A549 treated with Mapracorat at 1 μM for 4 hours (cell line): ENCODE measurements at places on chromosomes 11 and 22. TPM values are rescaled to one million over a fixed set of nuclear protein-coding genes. Genes with fewer than 3 reads are reported as not detected.

Gene MRGPRF
- 0.06 to 0.12 TPM in 2 of 5 replicates, not detected in the others for total RNA-seq

Gene SYT12
- 12.6 to 22.3 TPM (median 19.9 TPM) in 5 replicates for total RNA-seq

Gene OR4A15
- total RNA-seq = not detected in 5 replicates

Gene CABP2
- not detected in 5 replicates for total RNA-seq

Gene MRGPRE
- total RNA-seq = not detected in 5 replicates

Gene DNAJC4
- total RNA-seq = 17.3 to 22.9 TPM (median 19.6 TPM) in 5 replicates

Gene FADS2
- total RNA-seq = 327 to 428 TPM (median 371 TPM) in 5 replicates

Gene OR52H1
- not detected in 5 replicates for total RNA-seq

Gene KCNK7
- 0.28 to 1.5 TPM (median 0.86 TPM) in 5 replicates for total RNA-seq

Gene ACCS
- 12.8 to 19.0 TPM (median 17.6 TPM) in 5 replicates for total RNA-seq

Gene MFRP
- total RNA-seq = not detected in 5 replicates

Gene PRR33
- not detected in 5 replicates for total RNA-seq

Gene PLAAT2
- 0.34 to 1.5 TPM (median 0.46 TPM) in 5 replicates for total RNA-seq

Gene ART1
- total RNA-seq = not detected in 5 replicates

Gene RASL10A
- total RNA-seq = 0.34 to 0.87 TPM (median 0.54 TPM) in 4 of 5 replicates, not detected in the other

Gene CNGA4
- total RNA-seq = 0.11 TPM in 1 of 5 replicates, not detected in the others

Gene TMEM126A
- 53.4 to 59.8 TPM (median 58.1 TPM) in 5 replicates for total RNA-seq

Gene NRIP3
- total RNA-seq = 0.60 to 0.89 TPM (median 0.85 TPM) in 5 replicates

Gene NLRP10
- total RNA-seq = not detected in 5 replicates

Gene OR8B2
- not detected in 5 replicates for total RNA-seq

Gene NLRP14
- not detected in 5 replicates for total RNA-seq

Gene GP1BB
- total RNA-seq = 0.19 to 1.9 TPM (median 1.5 TPM) in 5 replicates

Gene MED15
- 51.1 to 62.6 TPM (median 60.3 TPM) in 5 replicates for total RNA-seq

Gene GSTP1
- 1,477 to 1,695 TPM (median 1,644 TPM) in 5 replicates for total RNA-seq

Gene P2RX6
- total RNA-seq = 0.34 to 0.84 TPM (median 0.56 TPM) in 5 replicates

Gene KCNJ1
- 0.06 TPM in 1 of 5 replicates, not detected in the others for total RNA-seq

Gene OR5A1
- not detected in 5 replicates for total RNA-seq

Gene LRRC32
- 0.17 to 0.47 TPM (median 0.24 TPM) in 5 replicates for total RNA-seq

Gene APOA1
- total RNA-seq = 0.23 to 0.40 TPM in 2 of 5 replicates, not detected in the others

Gene CLDN5
- not detected in 5 replicates for total RNA-seq

Gene CEND1
- 1.9 to 2.7 TPM (median 2.2 TPM) in 5 replicates for total RNA-seq

Gene HTR3A
- total RNA-seq = not detected in 5 replicates

Gene B3GAT1
- not detected in 5 replicates for total RNA-seq

Gene SLC6A5
- total RNA-seq = not detected in 5 replicates

Gene LMO2
- 0.36 to 1.1 TPM (median 0.72 TPM) in 5 replicates for total RNA-seq

Gene C11orf42
- not detected in 5 replicates for total RNA-seq

Gene NCR3LG1
- 1.8 to 3.0 TPM (median 2.3 TPM) in 5 replicates for total RNA-seq

Gene SCN4B
- 0.02 to 0.05 TPM (median 0.03 TPM) in 3 of 5 replicates, not detected in the others for total RNA-seq

Gene C11orf24
- 56.1 to 62.8 TPM (median 58.4 TPM) in 5 replicates for total RNA-seq

Gene MFNG
- 1.2 to 2.7 TPM (median 1.9 TPM) in 5 replicates for total RNA-seq

Gene CSNK2A3
- total RNA-seq = 1.7 to 2.5 TPM (median 2.0 TPM) in 5 replicates

Gene APOL4
- total RNA-seq = 0.12 TPM in 1 of 5 replicates, not detected in the others

Gene HMGXB4
- total RNA-seq = 8.8 to 13.0 TPM (median 12.0 TPM) in 5 replicates

Gene TP53I11
- total RNA-seq = 33.8 to 47.8 TPM (median 43.4 TPM) in 5 replicates

Gene OR8G1
- not detected in 5 replicates for total RNA-seq

Gene RIC3
- total RNA-seq = 1.7 to 3.3 TPM (median 2.1 TPM) in 5 replicates

Gene NUCB2
- 28.4 to 36.0 TPM (median 32.3 TPM) in 5 replicates for total RNA-seq

Gene IL18BP
- 2.8 to 4.4 TPM (median 4.3 TPM) in 5 replicates for total RNA-seq

Gene CDPF1
- total RNA-seq = 8.3 to 10.8 TPM (median 9.3 TPM) in 5 replicates

Gene FAR1
- total RNA-seq = 42.3 to 62.2 TPM (median 61.1 TPM) in 5 replicates

Gene SLC37A2
- 0.05 to 0.16 TPM (median 0.11 TPM) in 5 replicates for total RNA-seq

Gene LRP4
- total RNA-seq = 6.4 to 8.0 TPM (median 7.3 TPM) in 5 replicates

Gene MYO7A
- 1.2 to 1.6 TPM (median 1.3 TPM) in 5 replicates for total RNA-seq

Gene CRYBA4
- total RNA-seq = not detected in 5 replicates

Gene CLTCL1
- total RNA-seq = 4.4 to 5.8 TPM (median 4.8 TPM) in 5 replicates

Gene BRSK2
- total RNA-seq = 4.5 to 7.8 TPM (median 6.3 TPM) in 5 replicates

Gene KCNQ1OT1
- 0.04 to 0.08 TPM (median 0.06 TPM) in 5 replicates for total RNA-seq

Gene ENTHD1
- not detected in 5 replicates for total RNA-seq
